ENCODE measurements at places on chromosomes 1 and 21.

DNA sequence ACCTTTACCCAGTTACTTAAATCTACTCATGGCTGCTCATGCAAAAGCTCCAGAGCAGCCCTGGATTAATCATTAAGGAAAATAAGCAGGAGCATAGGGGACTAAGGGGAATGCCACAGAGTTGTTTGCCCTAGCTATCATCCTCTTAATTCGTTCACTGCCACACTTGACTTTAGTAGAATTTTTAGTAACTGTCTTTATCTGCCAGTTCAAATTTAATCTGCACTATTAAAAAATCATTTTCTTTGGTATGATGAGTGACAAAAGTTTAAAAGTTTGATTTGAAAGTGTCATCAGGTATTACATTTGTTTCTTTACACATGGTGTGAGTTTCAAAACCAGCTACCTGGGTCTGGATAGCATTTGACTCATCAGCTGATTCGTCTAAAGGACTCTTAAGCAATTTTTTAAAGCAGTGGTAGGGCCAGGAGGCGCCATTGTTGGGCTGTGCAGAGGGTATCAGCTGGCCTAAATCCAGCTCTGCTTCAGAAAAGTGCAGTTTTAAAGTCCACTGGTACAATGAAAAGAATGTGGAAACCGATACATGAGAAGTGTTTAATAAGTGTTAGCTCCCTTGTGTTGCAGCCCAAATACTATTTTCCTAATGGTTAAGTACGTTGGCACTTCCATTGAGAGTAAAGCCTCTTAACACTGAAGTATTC lies 69.9 kb upstream of the DR1 start:
- no peak for DNase-seq

GRCh38 chr1:151516031-151516511 lies 4.9 kb downstream of the CGN start:
- no peak for DNase-seq

GRCh38 chr1:166184897-166185296 lies 18.1 kb upstream of the FAM78B start:
- DNase-seq = no peak

DNA sequence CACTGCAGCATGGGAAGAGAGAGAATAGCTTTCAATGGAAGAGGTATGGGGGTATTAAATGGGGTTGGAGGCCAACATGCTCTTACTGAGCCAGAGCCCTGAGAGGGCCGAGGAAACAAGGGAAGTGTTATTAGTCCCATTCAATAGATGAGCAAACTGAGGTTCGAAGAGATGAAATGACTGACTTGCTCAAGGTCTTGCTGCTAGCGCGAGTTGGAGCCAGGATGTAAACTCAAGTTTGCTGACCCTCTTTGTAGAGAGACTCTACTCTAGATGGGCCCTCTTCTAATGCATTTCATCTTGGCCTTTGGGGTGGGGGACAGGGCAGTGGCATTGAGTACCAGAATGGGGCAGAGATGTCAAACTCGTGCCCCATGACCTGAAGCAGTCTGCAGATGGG lies 319.5 kb downstream of the RPS6KC1 start:
- no peak for DNase-seq

- DNase-seq = peak; percentile 92
Observed at GRCh38 chr1:197146101-197147095, at the start of gene ASPM. ASPM (minus strand) TSS chr1:197146669; CDS start chr1:197146437, 232 bp downstream.

DNA sequence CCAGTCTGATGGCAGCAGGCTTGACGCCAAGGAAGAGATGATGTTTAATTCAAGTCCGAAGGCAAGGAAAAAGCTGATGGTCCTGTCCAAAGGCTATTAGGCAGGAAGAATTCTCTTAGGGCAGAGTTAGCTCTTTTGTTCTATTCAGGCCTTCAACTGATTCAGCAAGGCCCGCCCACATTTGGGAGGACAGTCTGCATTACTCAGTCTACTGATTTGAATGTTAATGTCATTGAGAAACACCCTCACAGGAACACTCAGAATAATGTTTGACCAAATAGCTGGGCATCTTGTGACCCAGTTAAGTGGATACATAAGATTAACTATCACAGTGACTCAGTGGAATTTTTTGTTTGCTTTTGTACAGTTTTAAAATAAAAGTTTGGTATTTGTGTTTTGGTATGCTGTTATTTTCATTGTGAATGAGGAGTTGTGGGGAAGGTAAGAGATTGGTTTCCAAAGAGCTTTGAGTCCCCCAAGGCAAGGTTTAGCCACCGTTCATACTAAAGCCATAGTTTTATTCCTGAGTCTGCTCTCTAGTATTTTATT lies 1.7 kb upstream of the ZNF691 start:
- DNase-seq = no peak

GRCh38 chr1:112110031-112110430 lies 120.6 kb upstream of the KCND3 start:
- DNase-seq = no peak

DNA sequence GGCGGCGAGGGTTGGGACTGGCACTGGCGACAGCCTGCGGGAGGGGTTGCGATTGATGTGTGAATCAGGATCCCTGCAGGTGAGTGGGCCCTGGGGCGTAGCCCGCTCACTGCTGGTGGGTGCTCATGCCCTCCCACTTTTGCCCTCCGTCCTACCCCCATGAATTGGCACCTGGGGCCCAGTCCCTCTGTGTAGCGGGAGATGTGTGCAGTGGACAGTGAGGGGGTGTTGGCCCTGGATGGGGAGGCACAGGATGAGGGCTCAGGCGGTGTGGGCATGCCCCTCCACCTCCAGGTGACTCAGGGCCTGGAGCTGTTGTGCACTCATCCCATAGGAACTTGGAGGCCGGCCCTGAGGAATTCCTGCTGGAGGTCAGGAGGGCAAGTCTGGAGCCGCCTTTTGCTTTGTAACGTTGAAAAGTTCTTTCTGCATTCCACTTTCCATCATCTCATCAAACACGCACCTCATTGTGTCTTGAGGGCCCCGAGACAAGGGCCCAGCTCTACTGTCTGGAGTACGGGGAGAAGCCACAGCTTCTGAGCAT lies 3.0 kb downstream of the PEAR1 start:
- DNase-seq = no peak

GRCh38 chr1:96840396-96840795 lies 118.8 kb downstream of the PTBP2 start:
- DNase-seq = no peak
